ENCODE measurements at places on chromosomes 1 and 21. TPM values are rescaled to one million over a fixed set of nuclear protein-coding genes. Genes with fewer than 3 reads are reported as not detected.

- DNase-seq: peak; percentile 52
Measured at GRCh38 chr1:236947794-236948193, 56.4 kb downstream of the MT1HL1 start.

ALX3 gene
- total RNA-seq: not detected

CTSE gene
- not detected for total RNA-seq

TMPRSS2 gene
- total RNA-seq: not detected

GBP3 gene
- total RNA-seq: not detected

- DNase-seq: no peak
Measured at GRCh38 chr1:235552146-235552716, 48.0 kb upstream of the B3GALNT2 start.

GRCh38 chr1:192445839-192446489 is 129.2 kb downstream of the RGS21 start:
- peak; percentile 41 for DNase-seq

- DNase-seq: no peak
Measured at GRCh38 chr1:25183126-25183980, 48.9 kb downstream of the SYF2 start.

- DNase-seq: no peak
Measured at GRCh38 chr1:67771749-67772148, 61.5 kb downstream of the GNG12 start.

SDC3 gene
- 23.0 TPM for total RNA-seq

GRCh38 chr1:229885568-229886495 is 181.2 kb upstream of the GALNT2 start:
- DNase-seq: no peak

Measured in G401 (cell line).